ENCODE measurements at places on chromosomes 16 and 17.

- no peak for DNase-seq
Observed at GRCh38 chr17:47969930-47970724, 786 bp upstream of the CDK5RAP3 start.

- no peak for DNase-seq
Observed at GRCh38 chr16:4378161-4378666, 6.6 kb downstream of the VASN start.

DNA sequence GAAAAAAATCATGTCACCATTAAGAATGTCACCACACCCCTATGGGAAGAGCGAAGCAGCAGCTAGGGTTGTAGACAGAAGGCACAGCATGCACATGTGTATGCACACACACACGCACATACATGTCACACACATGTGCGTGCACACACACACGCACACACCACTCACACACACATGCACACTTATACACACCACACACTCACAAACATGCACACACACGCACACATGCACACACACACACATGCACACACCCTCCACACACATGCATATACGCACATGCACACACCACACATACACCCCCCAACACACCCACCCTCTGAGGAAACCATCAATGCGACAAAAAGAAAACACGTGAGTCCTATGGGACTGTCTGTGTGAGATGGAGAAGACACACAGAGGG lies 205.4 kb downstream of the ENGASE start:
- DNase-seq, result no peak

- no peak for DNase-seq
Observed at GRCh38 chr17:40961591-40961990, 5.2 kb downstream of the KRT39 start.

DNA sequence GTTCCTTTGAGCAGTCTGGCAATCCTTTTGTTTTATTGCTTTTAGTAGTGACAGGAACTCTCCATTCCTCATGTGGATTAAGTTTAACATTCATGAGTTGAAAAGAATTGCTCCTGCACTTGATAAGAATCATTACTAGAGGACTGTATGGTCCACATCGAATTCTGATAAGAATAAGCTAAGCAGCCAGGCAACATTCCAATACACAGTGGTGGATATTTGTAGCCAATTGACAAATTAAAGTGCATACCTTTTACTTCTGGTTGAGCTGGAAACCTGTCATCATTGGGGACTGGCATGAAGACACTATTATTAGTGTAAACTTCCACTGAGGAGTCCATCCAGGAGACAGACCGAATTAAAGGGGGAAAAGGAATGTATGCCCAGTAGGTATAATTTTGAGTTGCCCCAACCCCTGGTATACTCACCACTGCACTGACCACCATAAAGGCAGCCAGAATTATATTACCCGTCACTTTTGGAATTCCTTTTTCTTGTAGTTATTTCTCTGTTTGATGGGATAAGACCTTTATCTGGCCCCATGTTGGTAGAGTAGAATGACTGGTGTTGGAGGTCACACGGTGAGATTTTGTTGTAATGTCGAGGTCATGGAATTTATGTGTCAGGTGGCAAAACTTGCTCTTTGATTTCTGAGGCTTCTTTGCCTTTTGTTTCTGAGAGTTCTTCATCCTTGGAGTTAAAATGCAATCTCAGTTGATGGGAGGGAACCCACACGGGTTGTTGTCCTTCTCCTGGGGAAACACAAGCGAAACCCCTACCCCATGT lies 72.1 kb upstream of the ARL4D start:
- DNase-seq, result no peak

GRCh38 chr17:4806777-4807604 lies at the start of gene PLD2:
Gene PLD2 (plus strand): TSS chr17:4807152. CDS start chr17:4807773, 621 bp downstream.
- DNase-seq, result peak; percentile 87

DNA sequence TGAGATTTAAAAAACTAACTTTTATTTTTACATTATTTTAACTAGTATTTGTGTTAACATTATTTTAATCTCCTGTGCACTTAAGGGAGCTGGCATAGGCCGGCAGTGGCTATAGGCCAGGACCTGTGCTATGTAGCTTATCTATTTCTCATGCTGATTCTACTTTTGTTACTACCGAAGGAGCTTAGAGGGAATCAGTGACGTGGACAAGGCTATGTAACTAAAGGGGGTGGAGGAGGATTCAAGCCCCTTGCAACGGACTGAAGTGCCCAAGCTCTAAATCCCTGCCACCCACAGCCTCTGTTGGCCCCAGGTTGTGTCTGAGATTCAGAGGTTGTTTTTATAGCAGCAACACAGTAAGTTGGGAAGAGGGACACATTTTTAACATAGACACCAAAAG lies 356.4 kb downstream of the WWOX start:
- no peak for DNase-seq

GRCh38 chr16:1323296-1324239 lies 9.9 kb upstream of the BAIAP3 start:
- DNase-seq, result no peak

DNA sequence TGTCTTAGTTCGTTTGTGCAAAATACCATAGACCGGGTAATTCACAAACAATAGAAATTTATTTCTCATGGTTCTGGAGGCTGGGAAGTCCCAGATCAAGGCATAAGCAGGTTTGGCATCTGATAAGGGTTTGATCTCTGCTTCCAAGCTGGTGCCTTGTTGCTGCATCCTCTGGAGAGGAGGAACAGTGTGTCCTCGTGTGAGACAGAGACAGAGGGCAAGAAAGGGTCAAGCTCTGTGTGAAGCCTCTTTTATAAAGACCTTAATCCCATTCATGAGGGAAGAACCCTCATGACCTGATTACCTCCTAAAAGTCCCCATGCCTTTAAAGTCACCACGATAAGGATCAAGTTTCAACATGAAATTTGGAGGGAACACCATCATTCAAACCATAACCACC lies 55.8 kb upstream of the TANC2 start:
- no peak for DNase-seq

DNA sequence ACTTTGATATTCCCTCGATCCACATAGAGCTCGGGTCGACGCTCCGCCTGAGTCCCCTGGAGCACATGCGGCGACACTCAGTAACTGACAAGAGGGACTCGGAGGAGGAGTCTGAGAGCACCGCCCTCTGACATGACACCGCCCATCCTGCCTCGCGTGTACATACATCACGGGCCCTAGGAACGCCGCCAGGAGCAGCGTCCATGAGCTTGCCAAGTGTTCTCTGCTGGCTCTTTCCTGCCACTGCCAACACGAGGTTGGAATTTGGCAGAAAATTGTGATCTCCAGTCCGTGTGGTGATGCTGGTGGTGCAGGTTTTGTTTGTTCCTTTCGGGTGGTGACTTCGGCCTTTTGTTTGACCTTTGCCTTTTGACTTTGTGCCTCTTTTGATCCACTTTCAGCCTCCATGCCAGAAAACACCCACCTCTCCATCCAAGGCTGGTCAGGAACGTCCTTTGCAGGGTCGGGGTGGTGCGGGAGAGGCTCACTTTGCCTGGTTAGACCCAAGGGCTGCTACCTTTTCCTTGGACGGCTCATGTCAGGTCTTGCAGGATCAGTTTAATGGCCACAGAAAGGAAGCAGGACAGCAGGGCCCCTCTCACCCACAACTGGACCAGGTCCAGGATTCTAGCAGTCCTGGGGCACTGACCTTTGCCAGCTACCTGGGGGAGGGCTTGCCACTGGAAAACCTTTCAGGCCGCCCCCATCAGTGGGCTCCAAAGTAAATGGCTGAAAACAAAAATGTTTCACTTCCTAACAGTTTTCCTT lies 27.6 kb downstream of the ELAC2 start:
- DNase-seq, result no peak

DNA sequence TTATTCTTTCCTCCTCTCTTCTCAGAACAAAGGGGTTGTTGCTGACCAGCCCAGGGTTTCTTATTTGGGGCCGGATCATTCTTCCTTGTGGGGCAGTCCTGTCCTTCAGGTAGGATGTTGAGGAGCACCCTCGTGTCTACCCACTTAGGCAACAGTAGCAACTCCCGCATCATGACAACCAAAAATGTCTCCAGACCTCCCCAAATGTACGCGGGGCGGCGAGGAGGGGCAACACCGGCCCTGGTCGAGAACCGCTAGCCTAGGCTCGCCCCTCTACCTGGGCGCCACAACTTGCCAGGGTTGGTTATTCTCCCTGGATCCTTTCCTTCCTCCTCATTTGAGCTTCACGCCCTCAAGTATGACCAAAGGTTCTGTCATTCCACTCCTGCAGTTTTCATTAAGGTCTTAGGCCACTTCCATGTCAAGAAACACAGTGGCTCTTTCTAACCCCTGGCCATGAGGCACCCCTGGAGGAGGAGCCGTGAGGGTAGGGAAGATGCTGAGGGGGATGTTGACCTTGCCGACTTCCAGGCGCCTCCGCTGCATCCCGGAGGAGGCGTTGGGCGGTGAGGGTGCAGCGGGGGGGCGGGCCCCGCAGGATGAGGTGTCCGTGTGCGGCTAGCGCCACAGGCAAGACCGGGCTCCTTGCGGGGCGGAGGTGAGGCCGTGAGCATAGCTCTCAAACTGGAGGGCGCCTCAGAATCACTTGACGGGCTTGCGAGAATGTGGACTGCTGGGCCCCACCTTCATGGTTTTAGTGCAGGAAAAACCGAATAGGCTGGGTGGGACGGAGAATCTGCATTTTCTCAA lies 712 bp upstream of the SPECC1 start:
- DNase-seq, result peak; percentile 60

DNA sequence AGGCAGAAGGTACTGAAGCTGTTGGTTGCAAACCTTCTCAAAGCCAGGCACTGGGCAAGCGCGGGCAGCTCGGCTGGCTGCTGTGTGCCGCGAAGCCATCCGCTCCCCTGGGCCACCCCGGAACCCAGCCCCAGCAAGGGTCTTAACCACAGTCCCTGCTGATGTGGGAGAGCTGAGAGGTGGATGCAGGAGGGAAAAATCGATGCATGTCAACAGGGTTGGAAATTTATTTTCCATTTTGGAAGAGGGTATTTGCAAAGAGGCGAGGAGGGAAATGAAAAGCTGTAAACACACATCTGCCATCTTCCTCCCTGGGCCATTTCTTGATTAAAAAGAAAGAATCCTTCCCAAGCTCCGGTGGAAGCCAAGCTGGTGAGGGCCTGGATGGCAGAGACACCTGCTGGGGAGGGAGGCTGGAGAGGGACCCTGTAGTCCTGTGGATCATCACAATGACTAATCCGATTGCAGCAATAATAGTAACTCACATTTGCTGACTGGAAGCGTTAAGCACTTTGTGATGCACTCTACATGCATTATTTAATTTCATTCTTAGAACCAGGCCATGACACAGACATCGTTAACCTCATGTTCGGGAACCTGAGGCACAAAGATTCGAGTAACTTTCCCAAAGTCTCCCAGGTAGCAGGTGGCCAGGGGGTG lies 13.9 kb upstream of the TBX2 start:
- no peak for DNase-seq

DNA sequence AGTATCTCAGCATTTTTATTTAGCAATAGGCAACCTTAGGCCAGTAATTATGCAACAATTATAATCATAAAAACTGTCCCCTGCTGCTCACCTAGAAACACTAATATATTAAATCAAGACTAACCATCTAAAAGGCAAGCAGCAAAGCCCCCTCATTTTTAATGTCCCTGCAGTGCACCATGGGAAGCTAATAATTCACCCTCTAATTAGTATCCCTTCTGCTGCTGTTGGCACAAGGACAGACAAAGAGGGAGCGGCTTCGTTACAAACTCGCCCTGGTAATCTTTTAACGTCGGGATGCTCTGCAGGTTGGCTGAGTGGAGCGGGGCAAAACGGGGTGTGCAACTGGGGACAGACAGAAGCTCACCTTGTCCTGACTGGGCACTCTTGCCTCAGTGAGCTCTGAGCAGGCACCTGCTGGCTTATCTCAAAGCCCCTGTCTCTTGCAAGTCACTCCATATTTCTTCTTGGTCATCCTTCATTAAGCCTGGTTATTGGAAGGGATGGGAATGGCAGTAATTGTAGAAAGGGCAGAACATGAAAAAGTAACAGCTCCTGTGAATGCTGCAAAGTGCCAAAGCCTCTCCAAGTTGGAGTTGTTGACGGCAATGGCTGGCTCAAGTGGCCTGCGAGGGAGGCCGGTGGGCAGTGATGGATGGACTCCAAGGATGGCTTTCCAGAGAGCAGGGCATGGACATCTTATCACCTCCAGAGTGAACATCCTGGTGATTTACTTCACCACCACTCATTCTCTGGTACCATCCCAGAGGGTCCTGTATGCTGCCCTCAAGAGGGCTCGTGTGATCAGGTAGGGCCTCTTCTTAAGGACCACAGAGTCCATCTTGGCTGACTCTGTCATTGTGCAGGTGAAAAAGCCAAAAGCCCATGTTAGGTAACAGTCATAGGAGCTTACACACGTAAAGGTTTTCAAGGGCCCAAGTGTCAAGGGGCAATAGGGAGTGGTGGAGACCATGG lies 219.6 kb upstream of the N4BP1 start:
- no peak for DNase-seq
